ENCODE measurements at places on chromosomes 12 and 14.

DNA sequence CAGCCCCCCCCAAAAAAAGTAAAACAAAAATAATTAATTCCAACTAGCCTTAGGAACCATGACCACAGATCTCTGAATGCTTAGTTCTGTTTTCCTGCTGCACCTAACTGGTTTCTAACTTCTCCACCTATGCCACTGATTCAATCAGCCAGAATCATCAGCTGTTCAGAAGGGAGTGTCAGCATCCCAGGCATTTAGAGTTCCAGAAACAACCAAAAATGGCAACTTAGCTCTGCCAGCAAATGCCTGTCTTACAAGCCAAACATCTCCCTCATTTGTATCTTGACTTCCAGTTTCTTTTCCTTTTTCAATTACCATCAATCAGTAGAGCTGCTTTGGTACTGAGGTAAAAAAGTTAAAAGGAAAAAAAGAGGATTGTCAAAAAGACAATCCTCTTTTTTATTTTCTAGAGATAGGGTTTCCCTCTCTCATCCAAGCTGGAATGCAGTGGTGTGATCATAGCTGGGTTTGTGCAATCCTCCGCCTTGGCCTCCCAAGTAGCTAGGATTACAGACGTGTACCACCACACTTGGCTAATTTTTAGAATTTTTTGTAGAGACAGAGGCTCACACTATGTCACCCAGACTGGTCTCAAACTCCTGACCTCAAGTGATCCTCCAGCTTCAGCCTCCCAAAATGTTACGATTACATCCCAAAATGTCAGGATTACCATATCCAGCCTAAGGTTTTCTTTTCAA lies 45.2 kb upstream of the ISM2 start:
- DNase-seq = no peak

DNA sequence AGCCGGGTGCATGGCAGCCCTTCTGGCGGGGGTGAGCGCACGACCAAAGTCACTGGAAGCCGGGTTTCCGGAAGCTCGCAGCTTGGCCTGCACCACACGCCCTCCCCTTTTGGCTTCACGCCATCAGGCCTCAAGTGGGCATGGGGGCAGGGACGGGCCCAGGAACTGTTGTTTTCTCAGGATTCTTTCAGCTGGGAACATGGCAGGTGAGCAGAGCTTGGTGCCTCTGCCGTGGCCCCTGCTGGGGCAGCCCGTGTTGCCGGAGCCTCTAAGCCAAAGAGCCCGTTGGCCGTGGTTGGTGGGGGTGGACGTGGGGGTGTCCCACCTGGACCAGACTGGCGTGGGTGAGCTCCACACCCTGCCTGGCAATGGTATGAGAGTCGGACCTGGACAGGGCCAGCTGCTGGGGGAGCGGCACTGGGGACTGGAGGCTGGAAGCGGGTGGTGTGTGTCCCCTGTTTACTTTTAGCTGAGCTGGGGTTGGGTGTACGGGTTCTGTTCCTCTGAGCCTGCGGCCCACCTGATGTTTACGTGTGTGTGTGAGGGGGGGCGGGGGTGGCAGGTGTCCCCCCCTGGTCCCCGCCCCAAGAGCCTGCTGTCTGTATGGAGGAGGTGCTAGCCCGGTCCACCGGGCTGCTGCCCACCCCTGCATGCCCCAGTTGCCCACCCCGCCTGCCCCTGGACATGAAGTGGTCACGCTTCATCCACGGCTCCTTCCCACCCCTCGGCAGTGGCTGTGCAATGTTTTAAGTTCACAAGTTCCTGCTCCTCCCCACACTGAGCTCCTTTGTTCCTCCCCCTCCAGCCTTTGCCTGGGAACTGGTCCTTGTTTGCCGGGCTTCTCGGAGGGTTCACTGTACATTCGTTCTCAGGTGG lies 28.7 kb upstream of the PLD4 start:
- no peak for DNase-seq

DNA sequence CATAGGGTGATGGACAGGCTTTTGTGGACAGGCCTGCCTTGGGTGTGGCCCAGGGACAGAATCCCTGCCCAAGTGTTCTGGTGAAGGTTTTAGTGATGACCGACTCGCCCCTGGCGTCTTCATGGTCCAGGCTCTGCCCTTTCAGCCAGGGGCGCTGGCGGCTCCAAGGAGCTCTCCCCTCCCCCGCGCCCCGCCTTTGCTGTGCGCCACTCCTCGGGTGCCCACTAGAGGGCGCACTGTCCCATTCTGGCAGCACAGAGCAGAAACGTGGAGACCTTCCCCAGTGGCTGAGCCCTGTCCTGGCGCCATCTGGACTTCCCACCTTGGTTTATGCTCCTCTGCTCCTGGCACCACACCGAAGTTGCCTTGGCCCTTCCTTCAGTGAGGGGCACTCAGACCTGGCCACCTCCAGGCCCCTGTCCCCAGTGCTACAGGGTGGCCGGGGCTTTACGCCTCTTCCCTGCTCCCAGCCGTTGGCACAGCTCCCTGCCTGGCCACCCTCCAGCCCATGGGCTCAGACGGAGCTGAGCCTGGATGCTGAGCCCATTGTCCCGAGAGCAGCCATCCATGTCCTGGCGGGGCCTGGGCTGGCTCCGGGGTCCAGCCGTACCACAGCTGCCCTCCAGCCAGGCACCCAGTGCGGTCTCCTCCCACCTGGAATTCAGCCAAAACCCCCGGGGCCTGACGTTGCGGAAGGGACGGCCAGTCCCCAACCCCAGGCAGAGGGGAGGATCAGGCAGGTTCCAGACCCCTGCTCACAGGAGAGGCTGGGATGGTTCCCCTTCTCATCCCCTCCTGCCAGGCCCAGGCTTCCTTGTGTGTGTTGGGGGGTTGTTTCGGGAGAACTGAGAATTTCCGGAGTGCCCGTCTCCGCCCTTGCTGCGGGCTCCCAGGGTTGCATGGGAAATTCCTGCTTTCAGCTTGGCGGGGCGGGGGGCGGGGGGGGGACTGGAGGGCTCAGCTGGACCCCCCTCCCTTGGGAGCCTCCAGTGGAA lies 5.6 kb upstream of the CRIP1 start:
- DNase-seq = peak; percentile 88

- no peak for DNase-seq
Measured at GRCh38 chr14:72547999-72548398, 345.9 kb downstream of the DPF3 start.

DNA sequence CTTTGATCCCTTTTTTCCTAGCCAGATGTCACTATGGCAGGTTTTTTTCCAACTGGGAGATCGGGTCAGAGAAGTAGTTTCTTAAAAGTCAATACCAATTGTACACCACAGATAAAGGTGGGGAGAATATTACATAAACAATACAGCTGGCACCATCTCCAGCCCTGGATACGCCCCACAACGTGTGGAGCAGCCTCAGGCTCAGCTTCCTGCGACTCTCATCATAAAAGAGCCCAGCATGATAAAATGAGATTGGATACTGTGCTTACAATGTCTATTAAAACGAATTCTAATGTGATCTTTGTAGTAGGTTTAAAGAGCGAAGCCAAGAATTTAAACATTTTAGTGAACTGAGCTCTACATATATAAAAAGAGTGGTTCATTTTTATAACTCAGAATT lies 21.5 kb downstream of the EFCAB11 start:
- no peak for DNase-seq

DNA sequence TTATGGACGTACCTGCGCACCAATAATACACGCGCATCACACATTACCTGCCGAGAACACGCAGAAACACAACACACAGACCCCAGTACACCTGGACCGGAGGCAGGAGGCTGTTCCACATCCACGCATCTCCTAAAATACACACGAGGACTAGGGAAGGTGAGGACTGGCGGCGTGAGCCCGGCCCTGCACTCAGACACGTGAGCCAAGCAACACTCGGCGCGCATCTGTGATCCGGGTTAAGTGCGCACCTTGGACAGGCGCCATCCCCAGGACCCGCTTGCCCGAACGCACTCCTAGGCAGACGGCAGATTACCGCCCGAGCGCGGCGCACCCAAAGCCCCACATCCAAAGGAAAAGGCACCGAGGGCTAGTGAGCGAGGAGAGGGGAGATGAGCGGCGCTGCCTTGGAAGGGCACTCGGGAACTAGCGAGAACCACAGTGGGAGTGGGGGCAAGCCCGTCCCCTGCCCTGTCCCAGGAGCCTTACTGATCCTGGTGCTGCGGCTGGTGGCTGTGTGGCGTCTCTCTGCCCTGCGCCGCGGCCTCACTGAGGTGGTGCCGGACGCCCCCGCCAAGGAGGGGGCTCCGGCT lies 417 bp downstream of the GLS2 start:
- DNase-seq = no peak

DNA sequence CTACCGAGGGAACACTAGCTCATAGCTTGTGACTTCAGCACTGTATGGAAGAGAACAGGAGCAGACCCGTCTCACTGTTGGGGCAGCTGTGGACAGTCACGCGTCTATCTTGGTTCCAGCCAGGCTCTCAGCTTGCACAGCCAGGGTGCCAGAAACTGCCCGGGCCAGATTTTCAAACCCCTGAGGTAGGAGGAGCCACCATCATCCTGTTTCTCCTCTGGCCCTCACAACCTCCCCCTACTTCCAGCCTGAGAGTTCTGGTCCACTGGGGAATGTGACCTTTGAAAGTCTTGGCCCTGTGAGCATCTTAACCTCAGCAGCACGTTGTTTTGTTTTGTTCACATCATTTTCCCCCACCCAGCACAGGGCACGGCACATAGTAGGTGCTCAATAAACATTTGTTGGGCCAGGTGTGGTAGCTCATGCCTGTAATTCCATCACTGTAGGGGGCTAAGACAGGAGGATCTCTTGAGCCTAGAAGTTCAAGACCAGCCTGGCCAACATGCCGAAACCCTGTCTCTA lies 50.4 kb downstream of the PSMA6 start:
- no peak for DNase-seq

DNA sequence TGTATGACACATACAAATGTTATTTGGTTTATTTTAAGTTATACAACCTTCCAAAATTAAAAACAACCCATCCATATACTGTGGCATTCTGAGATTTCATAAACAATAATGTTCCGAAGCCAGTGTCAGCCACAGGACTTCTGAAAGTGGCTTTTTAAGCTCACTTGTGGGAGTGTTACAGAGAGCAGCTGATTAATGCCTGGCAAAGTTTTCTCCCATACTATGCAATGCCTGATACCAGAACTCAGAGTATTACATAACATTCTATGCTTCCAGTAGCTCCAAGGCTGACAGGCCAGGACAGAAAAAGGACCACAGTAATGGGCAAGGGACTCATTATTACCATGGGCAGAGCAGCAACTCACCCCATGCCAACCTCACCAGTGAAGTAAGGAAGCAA lies 29.3 kb downstream of the NELL2 start:
- no peak for DNase-seq

DNA sequence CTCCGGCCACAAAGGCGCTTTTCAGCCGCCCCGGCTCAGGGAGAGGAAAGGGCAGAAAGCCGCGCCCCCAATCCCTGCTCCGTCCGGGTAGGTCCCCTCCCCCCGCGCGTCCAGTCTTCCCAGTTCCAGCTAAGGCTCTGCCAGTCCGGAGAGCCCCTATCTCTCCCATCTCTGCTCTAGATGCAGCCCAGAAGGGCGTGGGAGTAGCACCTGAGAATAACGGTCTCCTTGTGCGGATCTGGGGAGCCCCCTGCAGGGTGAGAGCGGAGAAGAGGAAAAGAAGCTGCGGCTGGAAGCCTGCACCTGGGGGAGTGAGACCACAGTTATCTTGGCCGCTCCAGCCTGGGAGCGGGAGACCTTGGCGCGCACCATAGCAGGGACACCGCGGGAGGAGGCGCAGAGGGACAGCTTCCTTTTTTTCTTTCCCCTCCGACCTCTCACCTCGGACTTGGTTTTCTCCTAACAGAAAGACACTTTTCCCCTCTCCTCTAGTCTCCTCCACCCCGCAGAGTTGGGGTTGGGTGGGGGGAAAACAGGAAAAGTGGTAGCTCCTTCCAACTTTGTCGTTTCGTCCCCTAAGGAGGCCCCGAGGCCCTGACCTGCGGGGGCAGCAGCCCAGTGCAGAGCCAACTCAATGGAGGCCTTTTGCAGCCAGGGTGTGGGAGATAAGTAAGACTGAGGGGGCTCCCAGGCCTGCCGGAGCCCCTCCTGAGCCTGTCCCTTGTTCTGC lies 2.4 kb downstream of the DHH start:
- DNase-seq = no peak

GRCh38 chr12:93135286-93136239 lies 206.5 kb upstream of the EEA1 start:
- no peak for DNase-seq

DNA sequence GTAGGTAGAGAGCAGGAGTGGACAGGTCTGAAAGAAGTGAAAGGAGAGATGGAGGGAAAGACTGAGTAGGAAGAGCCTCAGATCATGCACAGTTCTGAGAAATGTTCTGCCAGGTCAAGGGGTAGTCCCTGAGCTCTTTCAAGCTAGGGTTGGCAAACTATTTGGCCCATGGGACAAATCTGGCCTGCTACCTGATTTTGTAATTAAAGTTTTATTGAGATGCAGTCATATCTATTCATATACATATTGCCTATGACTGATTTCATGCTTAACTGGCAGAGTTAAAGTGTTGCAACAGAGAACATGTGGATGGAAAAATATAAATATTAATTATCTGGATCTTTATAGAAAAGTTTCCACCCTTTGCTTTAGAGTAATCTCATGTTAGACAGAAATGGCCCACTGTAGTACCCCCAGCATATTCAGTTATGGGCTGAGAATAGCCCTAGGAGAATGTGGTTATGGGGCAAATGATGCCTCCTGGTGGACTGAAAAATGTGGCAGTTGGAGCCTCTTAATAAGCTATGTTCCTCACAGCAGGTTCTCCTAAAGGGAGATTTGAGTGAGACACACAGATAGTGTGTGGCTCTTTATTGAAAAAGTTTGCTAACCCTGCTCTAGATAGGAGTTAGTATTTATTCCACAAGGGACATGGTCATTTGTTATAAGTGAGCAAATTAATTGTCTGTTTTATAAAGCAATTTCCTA lies 476.9 kb downstream of the LRIG3 start:
- no peak for DNase-seq

DNA sequence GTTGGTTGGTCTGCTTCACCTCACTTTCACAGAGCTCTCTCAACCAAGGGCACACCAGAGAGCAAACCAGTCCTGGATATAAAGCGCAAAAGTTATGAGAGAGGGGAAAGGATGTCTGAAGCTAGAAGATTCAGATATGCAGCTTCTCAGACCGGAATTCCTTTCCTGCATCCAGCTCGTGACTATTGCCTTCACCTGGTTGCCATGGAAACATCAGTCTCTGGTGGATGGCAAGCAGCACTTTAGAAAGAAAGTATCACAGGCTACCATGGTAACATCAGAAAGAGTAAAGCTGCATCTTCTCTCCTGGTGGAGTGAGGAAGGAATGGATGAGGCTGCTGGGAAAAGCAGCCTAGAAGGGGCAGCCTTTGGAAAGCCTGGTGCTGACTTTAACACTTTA lies 13.7 kb downstream of the REM2 start:
- DNase-seq = no peak

DNA sequence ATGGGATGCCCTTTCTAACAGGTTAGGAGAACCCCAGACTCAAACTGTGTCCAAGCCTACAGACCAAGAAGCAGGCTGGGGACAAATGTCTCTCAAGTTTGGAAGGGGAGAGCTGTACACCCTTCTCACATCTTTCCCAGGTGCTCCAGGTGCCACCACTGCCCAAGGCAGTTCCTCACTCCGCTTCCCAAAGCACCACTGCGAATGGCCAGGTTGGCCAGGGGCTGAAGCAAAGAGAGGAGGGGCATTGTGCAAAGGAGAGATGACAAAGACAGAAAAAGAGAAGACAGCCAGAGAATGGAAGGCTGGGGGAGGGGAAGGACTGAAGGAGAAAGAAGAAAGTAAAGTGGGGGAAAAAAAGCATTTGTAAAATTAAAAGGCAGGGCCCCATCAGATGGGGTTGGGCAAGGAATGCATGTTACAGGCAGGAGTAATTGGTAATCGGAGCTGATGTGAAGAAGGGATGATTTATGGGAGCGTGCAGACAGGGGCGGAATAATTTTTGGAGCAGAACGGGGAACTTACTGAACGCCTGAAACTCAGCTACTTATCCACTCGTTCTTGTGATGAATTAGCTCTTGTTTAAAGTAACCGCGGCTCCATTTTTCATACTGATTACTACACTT lies 165.8 kb downstream of the ESRRB start:
- DNase-seq = no peak
